Activated CD4-positive, alpha-beta T cell treated with anti-CD3 and anti-CD28 coated beads, Interleukin-2, Interleukin-4, amounts not matched to agents 100 ng/mL and 50 ng/mL, durations not matched to agents 16 hours and 8 hours (primary cell): ENCODE measurements at places on chromosomes 11 and 22.

DNA sequence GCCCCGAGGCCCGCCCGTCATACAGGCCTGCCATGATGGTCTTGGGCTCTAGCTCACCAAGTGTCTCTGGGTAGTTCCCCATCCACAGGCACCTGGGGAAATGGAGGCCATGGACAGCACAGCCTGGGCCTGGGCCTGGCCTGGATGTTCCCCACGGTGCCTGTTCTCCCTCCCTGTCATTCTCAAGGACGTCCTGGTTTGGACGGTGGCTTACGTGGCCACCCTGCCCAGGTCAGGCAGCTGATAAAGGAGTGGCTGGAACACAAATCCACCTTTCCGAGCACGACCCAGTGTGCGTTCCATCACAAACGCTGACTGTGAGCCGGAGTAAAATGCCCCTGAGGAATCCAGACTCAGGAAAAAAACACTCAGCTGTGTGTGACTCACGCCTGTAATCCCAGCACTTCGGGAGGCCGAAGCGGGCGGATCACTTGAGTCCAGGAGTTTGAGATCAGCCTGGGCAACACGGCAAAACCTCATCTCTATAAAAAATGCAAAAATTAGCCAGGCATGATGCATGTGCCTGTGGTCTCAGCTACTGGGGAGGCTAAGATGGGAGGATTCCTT, 41.2 kb upstream of the TESMIN start:
- no peak for DNase-seq

DNA sequence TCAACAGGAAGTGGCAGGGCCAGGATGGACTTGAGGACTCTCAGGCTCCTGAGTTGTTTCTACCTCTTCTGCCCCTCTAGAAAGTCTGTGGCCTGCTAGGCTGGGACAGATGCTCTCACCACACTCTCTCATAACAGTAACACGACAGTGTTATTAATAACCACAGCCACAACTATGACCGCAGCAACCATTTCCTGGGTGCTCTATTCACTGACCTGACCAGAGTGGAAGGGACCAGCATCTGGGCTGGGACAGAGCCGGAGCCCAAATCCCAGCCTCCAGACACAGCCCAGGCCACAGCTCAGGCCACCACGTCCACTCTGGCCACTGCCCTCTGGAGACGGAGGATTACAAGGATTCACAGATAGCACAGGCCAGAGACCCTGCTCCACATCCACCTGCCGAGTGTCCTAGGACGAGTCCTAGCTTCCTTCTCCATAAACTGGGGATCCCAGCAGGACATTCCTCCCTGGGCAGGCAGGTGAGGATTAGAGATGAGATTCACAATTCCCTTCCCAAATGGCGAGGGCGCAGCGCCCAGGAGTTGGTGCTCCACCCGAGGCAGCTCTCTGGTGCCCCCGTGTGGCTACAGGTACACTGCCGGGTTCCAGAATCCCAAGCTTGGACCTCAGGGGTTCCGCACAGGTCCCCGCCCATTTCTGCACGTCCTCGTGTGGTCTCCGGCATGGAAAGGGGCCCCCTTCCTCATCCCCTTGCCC, 7.1 kb downstream of the PNPLA5 start:
- DNase-seq: peak; percentile 60

DNA sequence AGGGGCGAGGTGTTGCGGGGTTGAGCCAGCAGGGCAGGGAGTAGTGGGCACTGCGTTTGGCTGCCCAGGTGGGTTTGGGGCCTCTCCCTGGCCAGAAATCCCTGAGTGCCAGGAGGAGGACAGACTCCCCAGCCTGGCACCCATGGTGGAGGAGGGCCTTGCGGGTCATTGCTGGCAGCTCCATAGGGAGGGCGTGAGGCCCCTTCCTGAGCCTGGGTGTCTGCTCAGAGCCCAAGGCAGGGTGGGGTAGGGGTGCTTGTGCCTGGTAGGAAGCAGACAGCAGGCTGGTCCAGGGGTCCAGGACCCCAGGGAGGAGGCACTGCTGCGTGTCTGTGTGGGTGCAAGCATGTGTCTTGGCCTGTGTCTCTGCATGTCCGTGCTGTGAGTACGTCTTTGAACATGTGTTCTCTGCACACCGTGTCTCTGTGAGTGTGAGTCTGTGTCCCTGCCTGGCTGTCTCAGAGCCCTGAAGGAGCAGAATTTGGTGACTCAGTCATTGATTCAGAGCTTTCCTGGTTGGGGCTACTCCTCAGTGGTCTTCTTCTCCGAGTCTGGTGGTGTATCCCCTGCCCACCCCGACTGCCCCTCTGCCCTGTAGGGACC, 3.9 kb downstream of the TSPAN4 start:
- no peak for DNase-seq

DNA sequence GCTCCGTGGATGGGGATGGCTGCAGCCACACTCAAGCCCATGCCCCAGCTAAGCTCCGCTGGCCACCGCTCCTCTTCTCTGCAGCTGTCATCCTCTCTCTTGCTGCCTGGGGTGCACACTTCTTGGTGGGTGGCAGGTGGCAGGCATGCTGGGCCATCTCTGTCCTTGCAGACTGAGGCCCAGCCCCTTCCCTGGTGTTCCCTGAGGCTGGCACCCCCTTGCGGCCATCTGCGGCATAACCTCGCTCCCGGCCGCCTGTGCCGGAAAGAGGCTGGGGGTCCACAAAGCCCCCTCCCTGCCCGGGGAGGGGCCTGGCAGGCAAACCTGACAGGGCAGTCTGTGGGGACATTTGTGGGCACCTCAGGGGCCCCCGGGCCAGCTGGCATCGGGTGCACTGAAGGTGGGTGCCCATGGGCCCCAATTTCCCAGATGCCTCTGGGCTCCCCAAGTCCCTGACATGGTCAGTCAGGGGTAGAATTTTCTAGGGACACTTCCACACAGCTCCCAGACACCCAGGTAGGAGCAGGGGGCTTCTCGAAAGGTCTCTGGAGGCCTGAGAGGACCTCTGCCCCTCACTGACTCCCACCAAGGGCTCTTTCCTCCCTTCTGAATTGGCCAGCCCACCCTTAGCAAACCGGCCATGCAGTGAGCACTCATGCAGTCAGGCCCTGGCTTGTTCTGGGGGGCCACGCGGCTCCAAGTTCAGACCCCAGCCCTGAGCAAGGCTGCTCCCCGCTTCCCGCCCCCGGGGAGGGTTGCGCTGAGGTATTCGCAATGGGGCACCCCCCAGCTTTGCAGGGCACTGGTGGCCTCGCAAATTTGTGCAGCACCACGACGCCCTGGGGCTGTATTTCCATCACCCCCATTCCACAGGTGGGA, 23.5 kb upstream of the TH start:
- DNase-seq: peak; percentile 27

DNA sequence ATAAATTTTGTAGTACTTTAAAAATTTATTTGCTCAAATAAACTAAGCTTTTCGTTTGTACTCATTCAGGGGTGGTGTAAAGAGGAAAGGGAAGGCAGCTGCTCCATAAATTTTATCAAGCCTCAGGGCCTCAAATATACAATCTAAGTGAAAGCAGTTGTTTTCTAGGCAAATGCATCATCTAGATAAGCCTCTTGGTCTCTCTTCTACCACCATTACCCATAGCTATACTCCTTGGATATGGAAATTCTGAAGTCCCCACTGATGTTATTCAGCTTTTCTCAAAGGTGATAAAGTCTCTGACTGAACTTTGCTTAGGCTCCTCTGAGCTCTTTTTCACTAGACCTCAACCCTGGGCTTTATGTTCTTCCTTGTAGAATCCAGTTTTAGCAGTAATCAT, 1313.1 kb downstream of the JRKL start:
- no peak for DNase-seq

DNA sequence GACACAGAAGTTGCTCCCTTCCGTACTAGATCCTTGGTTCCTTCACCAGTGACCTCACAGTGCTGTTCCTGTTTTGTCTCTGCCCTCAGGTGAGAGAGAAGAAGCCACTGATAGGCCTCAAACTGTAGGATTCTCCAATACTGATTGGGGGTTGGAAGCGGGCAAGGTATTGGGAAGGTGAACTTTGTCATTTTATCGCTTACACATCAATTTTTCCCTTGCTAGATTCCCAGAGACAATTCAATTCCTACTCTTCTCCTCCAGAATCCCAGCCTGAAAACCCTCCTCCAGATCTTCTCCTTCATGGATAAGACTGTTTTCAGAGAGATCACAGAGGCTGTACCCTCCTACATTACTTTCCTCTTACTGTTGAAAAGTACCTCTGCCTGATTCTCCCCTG, 9.4 kb upstream of the OR2D3 start:
- DNase-seq: no peak

DNA sequence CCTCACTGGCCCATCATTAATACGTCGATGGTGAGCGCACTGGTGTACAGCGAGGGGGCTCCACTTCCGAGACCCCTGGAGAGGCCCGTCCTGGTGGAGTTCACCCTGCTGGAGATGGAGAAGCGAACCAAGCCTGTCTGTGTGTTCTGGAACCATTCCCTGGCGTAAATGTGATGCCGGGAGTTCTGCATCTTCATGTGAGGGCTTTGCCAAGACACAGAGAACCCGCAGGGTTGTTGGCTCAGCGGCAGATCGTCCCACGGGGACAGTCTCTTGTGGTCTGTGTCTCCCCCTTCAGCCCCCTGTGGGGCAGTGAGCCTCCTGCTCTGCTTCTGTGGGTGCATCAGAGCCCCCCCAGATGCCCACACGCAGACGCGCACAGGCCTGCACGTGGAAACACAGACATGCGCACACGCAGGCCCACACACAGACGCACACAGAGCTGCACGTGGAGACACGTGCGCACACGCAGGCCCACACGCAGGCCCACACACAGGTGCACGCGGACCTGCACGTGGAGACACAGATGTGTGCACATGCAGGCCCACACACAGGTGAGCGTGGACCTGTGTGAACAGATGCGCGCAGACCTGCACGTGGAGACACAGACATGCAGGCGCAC, 55.8 kb upstream of the PRODH start:
- DNase-seq: no peak

DNA sequence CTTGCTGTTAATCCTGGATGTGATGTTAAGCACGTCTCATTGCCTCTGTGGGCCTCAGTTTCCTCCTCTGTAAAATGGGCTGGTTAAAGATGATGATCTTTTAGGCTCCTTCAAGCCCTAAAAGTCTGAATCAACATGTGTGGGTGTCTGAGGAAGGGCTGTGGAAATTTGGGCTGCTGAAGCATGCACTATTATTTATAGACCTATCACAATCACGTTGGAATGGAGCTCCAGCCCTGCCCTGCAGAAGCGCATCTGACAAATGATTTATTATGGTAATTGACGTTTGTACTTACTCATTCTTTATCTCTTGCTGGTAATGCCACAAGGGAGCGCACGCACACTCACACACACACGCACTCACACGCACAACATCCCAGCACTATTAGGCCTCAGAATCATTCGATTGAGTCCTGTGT, 20.4 kb downstream of the P2RX3 start:
- no peak for DNase-seq

- no peak for DNase-seq
Measured at GRCh38 chr11:67174311-67174710, 55.2 kb downstream of the KDM2A start.

DNA sequence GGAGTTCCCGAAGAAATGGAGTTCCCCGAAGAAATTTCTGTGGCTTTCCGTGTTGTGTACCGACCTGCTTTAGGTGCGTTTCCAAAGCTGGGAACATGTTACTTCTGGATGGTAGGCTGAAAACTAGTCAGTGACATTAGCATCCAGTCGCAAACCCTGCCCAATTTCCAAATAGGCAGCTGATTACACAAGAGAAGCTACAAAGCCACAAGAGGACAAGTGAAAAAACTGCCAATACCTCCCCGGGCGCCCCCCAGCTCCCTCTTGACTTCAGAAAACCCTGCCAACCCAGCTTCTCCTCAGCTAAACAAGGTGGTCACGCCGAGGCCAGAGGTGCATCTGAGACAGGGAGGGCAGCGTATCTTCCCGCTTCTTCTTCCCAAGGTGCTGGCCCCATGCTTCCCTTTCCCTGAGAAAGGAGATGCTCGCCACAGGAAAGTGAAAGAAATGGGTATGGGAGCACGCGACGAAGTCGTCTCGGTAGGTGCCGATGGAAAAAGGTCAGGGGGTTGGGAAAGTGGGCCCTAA, 551 bp downstream of the AGBL2 start:
- no peak for DNase-seq

DNA sequence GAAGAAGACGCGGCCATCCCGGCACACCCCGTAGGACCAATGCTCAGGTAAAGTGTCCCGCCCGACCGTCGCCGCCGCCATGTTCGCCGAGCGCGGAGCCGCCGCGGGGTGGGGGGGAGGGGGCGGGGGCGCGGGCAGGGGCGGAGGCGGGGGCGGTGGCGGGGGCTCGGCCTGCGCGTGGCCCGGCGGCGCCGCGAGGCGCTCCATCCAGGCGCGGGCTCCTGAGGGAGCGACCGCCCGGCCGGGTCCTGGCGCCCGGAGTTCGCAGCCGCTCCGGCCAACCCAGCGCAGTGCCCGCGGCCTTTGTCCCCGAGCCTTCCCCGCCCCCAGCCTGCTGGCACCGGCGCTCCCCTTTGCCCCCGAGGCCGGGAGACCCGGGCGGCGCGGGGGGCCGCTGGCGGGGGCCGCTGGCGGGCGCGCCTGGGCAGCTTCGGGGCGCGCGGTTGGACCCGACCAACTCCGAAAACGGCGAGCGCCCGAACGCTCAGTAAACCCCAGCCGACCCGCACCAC, at the start of gene PLEKHA7:
Gene PLEKHA7, minus strand, starts transcription at position 94 of the 512 bp plus-strand sequence. Its CDS starts 13 bp downstream, at position 81.
- no peak for DNase-seq

DNA sequence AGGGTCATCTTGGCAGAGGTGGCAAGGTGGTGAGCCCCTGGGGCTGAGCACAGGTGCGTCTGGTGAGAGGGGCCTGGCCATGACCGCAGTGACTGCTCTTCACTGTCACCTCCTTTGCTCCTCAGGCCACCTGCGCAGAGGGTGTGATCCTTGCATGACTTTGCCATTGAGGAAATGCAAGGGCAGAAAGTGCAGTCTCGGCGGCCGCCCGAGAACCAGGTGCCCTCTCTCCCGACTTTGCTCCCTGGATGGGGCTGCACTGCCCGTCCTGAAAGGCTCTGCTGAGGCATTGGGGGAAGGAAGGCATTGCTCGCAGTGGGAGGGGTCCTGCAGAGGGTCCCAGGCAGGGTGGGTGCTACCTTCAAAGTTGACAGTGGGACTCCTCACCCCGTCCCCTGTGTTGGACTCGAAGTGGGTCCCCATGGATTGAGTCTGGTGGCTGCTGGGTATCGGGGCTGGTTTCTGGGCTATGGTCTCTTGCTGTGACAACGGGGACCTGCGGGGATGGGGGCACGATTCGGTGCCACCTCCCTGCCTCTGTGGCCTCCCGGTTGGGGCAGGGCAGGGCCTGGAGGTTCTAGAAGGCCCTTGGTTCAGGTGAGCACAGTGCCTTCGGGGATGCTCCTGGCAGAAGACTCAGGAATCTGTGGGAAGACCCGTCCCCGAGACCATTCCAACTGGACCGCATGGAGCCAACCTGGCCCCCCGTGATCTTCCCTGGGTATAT, 1239.4 kb downstream of the BRD1 start:
- DNase-seq: no peak

DNA sequence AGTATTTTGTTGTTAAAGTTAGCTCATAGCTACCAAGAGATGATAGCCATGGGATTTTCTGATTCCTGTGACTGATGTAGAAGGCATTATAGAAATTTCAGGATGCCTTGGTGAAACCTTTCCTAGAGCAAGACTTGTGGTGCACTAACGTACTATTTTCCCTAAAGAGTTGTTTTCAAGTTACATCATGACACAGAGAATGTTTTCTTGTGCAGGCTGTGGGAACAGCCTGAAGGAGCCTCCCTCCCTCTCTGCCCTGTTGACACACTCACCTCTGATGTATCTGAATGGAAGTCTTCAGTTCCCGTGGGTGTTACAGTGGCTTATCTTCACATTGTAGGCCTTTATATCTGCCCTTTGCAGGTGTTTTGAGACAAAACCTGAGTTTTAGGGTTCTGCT, 121.6 kb downstream of the LDLRAD3 start:
- no peak for DNase-seq

GRCh38 chr22:30158744-30159500, 78.7 kb downstream of the HORMAD2 start:
- no peak for DNase-seq
